ENCODE measurements at places on chromosomes 5 and 9.

- no peak for DNase-seq
Observed at GRCh38 chr9:114248299-114248707, 74.6 kb upstream of the ORM1 start.

GRCh38 chr9:95363051-95363841 is 45.7 kb upstream of the FANCC start:
- no peak for DNase-seq

- DNase-seq, result no peak
Observed at GRCh38 chr9:82790875-82791274, 272.1 kb downstream of the RASEF start.

GRCh38 chr5:179769271-179769670 is 24.5 kb upstream of the LTC4S start:
- DNase-seq, result no peak
